ENCODE measurements at places on chromosomes 2 and 18.

GRCh38 chr2:19525313-19525712 lies 166.9 kb upstream of the OSR1 start:
- no peak for DNase-seq

DNA sequence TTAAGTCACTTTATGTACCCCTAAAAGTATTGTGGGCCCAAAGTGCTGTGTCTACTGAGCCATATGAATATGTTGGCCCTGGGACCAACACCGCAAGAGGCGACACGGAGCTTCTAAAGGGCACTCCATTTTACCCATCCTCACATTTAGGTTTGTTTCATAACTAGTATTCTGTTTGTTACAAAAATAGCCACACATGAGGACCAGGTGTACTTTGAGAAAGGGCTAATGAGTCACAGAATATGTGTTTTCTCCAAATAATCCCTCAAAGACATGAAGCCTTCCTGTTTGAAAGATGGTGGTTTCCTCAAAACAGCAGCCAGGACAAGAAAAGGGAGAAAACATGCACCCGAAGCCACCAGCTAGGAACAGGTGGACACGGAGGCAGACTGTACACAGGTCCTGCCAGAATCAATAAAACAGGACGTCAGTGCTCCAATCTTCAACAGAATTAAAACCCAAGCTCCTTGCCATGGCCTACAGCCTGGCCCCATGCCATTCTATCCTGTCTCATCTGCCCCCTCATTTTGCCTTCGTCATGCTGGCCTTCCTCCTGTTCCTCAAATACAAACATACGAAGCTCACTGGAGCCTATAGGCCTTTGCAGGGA lies 21.8 kb upstream of the GRB14 start:
- peak; percentile 86 for DNase-seq

DNA sequence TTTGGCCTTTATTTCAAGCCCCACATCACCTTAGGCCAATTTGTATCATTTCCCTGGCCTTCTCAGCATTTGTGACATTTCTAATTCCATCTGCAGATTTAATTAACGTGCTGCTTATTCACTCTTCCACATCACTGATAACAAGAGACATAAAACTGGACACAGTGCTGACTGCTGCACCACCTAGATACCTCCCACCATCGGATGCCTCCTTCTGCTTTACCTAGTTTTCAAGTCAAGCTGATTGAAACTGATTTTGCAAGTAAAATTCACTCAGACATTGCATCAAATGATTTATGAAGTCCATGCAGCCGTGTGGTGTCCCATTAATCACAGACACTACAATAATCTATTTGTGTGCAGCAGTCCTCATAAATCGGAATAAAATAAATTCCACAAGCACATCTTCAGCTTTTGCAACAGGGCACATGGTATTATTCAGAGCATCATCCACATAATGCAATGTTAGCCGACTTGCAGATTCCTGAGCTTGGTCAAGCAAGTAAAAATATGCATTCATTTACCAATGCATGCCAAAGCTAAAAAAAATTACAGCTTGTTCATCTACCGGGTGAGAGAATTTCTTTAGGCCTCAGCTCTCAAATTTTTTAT lies 15.9 kb upstream of the CRIM1 start:
- DNase-seq: no peak

DNA sequence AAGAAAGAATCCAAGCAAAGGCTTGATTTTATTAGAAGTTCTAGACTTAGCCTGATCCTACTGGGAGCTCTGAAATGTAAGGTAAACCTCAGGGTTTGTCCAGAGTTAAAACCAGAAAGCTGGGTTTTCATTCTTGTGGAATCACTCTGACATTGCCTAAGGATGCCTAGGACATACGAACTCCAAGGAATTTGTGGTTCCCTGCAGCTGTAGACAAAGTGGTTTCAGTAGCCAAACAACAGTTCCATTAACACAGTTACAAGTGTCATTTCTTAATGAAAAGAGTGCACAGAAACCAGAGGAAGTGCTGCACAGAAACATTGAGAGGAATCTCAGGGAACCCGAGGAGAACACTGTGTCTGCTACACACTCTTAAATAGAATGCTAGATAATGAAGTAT lies 221.4 kb upstream of the ST6GAL2 start:
- DNase-seq: no peak

DNA sequence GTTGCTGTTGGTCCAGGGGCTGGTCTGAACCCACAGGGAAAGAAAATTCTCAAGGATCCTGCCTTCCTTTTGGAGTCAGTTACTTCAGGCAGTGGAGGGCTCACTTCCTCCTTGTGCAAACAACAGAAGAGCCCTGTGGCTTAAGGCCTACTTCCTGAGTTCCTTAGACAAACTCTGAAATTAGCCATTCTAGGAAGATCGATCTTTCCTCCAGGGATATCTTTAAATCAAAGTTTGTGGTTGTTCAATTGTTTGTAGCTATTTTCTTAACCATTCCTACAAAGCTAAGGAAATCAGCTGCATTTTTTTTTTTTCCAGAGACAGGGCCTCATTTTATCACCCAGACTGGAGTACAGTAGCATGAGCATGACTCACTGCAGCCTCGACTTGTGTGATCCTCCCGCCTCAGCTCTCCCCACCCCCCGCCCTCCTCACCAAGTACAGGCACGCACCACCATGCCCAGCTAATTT lies 156.0 kb downstream of the TANC1 start:
- no peak for DNase-seq

GRCh38 chr18:50717563-50717962 lies 102.3 kb downstream of the MRO start:
- no peak for DNase-seq

All from MM.1S (cell line).